ENCODE measurements at places on chromosomes 1 and 21. TPM values are rescaled to one million over a fixed set of nuclear protein-coding genes. Genes with fewer than 3 reads are reported as not detected.
A peak's percentile ranks its signal among the peaks of the same experiment; 100 is the strongest.

GRCh38 chr1:228037401-228038386 lies 30.9 kb downstream of the WNT3A start:
- H3K27ac ChIP-seq, result no peak overlapping the region
- peaks cover 76% of the 10 kb centered on the region for H3K27me3 ChIP-seq
- DNase-seq, result no peak
- H3K4me3 ChIP-seq, result peak overlapping the region; percentile 46

GRCh38 chr1:18805150-18805879 lies 54.1 kb downstream of the TAS1R2 start:
- no peak overlapping the region for H3K27ac ChIP-seq
- H3K27me3 ChIP-seq, result peaks cover 68% of the 10 kb centered on the region
- H3K36me3 ChIP-seq, result no peaks in the 10 kb centered on the region
- DNase-seq, result no peak
- no peaks in the 10 kb centered on the region for H3K4me1 ChIP-seq

DNA sequence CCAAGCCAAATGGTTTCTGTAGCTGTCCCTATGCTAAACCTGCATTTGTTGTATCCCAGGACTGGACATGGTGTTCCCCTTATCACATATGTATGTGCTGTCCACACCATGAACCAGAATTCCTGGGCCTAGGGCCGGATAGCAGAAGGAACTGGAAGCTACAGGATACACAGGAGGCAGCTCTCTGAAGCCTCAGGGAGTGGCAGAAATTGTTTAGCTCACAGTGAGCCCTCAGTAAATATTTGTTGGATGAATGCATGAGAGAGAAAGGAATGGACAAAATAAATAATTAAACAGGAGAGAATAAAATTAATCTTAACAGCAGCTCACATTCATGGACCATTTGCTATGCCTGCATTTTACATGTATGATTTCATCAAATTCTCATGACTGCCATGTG lies 2.1 kb downstream of the NIPAL3 start:
- H3K27me3 ChIP-seq, result no peaks in the 10 kb centered on the region
- peaks cover 54% of the 10 kb centered on the region for H3K4me1 ChIP-seq
- no peak overlapping the region for H3K4me3 ChIP-seq
- peaks cover 23% of the 10 kb centered on the region for H3K36me3 ChIP-seq
- no peak for DNase-seq
- no peak overlapping the region for H3K27ac ChIP-seq

DNA sequence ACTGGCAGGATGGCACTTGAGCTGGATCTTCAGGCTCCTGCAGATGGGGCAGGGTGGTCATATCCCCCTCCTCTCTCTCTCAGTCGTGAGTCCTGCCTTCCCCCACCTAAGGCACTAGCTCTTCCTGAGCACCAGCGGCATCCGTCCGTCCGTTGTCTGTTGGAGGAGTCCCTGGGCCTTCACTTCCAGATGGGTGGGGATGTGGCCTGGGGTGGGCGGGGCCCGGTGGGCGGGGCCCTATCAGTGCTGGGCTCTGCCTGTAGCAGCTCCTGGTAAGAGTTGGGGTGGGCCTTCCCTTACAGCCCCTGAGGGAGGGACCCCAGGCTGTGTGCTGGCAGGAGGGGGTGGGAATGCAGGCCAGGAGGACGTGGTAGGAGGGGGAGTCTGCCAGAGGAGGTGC lies 10.3 kb downstream of the LDLRAD2 start:
- DNase-seq, result no peak
- peaks cover 20% of the 10 kb centered on the region for H3K4me1 ChIP-seq
- no peak overlapping the region for H3K27ac ChIP-seq
- H3K4me3 ChIP-seq, result no peak overlapping the region
- H3K36me3 ChIP-seq, result peaks cover 68% of the 10 kb centered on the region

DNA sequence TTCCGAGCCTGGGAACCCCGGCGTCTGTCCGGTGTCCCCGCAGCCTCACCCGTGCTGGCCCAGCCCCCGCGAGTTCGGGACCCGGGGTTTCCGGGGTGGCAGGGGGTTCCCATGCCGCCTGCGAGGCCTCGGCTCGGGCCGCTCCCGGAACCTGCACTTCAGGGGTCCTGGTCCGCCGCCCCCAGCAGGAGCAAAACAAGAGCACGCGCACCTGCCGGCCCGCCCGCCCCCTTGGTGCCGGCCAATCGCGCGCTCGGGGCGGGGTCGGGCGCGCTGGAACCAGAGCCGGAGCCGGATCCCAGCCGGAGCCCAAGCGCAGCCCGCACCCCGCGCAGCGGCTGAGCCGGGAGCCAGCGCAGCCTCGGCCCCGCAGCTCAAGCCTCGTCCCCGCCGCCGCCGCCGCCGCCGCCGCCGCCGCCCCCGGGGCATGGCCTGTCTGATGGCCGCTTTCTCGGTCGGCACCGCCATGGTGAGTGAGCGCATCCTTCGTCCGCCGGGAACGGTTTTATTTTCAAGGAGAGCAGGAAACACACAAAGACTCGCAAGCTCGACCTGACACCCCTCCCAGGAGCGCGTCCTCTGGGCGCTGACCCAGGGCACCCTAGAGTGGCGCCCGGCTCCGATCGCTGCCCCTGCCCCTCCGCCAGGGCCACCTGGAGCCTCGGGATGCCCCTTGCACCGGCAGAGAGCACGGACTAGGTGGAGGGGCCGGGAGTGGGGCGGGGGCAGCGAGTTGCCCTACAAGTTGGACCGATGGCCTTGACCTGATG lies at the start of gene ABCG1:
TSS of gene ABCG1 (plus strand) at position 305 of the 770 bp plus-strand sequence. CDS start at position 428, 123 bp downstream.
- peaks cover 41% of the 10 kb centered on the region for H3K4me1 ChIP-seq
- no peaks in the 10 kb centered on the region for H3K36me3 ChIP-seq
- peak within 1 kb of the TSS; percentile 87 for H3K27ac ChIP-seq
- DNase-seq, result peak; percentile 54
- no peaks in the 10 kb centered on the region for H3K27me3 ChIP-seq

DNA sequence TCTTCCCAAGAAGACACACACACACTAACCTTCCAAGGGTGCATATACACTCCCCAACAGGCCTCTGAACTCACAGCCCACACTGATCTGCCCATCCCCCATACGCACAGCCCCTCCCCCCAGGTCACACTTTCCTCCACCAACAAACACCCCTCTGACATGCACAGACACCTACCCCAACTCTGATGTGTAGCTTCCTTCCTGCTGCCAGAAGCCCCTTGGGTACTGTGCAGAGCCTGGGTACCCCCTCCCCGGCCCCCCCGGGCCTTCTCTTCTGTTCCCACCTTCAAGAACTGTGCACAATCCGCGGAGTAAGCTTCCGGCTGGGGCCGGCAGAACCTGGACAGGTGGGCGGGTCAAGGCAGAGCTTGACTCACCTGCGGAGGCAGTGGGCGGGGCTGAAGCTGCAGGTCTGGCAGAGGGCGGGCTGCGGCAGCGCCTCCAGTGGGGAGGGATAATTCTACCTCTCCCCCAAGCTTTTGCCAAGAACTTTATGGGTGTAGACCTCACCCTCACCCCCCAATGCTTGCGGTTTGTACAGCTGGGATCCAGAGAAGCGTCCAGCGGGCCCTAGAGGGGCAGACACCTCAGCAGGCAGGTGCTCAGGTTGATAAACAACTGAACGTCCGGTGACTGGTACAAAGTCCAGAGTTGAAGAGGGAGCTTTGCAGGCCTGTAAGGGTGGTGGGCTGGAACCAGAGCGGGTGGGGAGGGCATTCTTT lies at the start of gene C1orf210:
TSS of gene C1orf210 (minus strand) at position 313 of the 722 bp plus-strand sequence. CDS start 2,311 bp downstream, outside the sequence.
- H3K4me1 ChIP-seq, result no peaks in the 10 kb centered on the region
- DNase-seq, result no peak
- H3K36me3 ChIP-seq, result no peaks in the 10 kb centered on the region
- no peaks in the 10 kb centered on the region for H3K27me3 ChIP-seq
- no peak within 1 kb of the TSS for H3K27ac ChIP-seq

DNA sequence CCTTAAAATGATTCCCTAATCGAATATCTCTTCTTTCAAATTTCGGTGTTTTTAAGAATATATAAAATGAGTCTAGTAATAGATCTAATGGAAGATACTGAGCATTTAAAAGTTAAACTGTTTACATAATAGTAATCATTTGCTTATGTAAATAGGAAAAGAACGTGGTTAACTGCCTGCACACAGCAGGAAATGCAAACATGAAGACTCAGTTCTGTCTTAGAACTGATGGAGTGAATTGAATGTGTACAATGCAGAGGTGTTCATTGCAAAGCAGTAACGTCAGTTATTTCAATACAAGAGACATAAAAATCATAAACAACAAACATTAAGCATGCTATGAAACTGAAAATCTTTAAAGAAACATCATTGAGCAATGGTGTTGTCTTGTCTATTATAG lies 359.4 kb upstream of the ADAMTS5 start:
- H3K4me1 ChIP-seq, result no peaks in the 10 kb centered on the region
- no peak overlapping the region for H3K27ac ChIP-seq
- H3K4me3 ChIP-seq, result no peak overlapping the region
- no peaks in the 10 kb centered on the region for H3K36me3 ChIP-seq
- DNase-seq, result no peak

DNA sequence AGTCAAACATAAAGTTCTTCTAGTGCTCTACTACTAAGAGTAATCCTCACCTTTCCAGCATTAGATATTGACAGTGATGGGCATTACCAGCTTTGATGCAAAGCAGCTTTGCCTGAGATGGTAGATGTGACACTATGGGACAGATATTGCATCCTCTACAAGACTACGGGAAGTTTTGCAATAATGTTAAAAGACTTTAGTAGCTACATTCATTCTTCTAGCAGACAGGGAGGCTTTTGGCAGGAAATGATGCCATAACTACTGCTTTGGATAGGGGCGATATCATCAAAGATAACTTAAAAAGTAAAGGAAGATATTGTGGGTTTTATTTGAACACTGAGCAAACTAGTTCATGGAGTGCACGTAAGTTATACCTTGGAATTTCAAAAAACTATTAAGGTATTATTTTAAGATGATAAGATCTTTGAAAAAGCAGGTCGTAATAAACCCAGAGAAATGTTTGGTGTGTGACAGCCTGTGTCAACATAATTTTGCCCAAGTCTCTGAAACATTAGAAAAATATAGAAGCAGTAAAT lies 368.3 kb upstream of the TMPRSS15 start:
- no peaks in the 10 kb centered on the region for H3K27me3 ChIP-seq
- no peak overlapping the region for H3K27ac ChIP-seq
- H3K36me3 ChIP-seq, result no peaks in the 10 kb centered on the region
- H3K4me3 ChIP-seq, result no peak overlapping the region

Gene FCRL2
- total RNA-seq, result not detected

Gene FMO3
- total RNA-seq, result 1.3 TPM
